Esophagus squamous epithelium (tissue), 5 donors: ENCODE measurements at places on chromosomes 4 and X.

GRCh38 chr4:3477750-3478430 is 14.8 kb downstream of the DOK7 start:
- no peak overlapping the region for H3K27ac ChIP-seq
- peaks cover 7% of the 10 kb centered on the region for H3K4me1 ChIP-seq
- no peak for DNase-seq

DNA sequence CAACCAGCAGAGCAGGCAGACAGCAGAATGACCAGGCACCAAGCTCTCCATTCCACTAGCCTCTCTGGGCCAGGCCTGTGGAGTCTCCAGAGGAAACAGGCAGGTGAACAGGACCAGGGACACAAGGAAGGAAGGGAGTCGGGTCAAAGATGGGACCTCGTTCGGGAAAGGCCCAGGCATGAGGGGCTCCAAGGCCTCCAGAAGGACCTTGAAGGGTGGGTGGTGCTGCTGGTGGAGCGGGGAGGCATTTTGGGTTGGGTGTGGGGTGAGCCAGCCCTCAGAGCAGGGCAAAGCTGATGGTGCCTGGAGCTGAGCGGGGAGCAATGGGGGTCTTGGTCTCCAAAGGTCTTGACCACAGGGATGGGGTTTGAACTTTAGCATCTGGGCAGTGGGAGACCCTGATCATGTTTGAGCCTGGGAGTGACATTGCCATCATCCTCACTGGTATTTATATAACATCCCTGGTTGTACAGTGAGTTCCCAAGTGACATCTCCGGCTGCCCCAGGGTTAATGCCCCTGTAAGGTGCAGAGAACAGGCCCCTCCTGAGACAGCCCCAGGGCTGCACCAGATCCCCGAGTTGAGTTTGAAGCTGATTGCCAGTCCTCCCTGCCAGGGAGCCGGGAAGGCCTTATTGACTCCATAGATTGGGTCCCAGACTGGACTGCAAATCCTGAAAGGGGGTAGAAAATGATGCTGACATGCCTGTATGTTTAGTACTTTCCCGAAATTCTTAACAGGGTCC is 52.7 kb downstream of the PSAPL1 start:
- H3K27me3 ChIP-seq, result peaks cover 42% of the 10 kb centered on the region
- H3K36me3 ChIP-seq, result no peaks in the 10 kb centered on the region
- no peaks in the 10 kb centered on the region for H3K4me1 ChIP-seq
- H3K4me3 ChIP-seq, result no peak overlapping the region
- DNase-seq, result no peak
- H3K27ac ChIP-seq, result no peak overlapping the region

- DNase-seq, result no peak
- H3K36me3 ChIP-seq, result no peaks in the 10 kb centered on the region
- no peak overlapping the region for H3K4me3 ChIP-seq
- no peaks in the 10 kb centered on the region for H3K27me3 ChIP-seq
- no peaks in the 10 kb centered on the region for H3K4me1 ChIP-seq
- no peak overlapping the region for H3K27ac ChIP-seq
Measured at GRCh38 chr4:182093431-182093831, 149.8 kb upstream of the TENM3 start.

- H3K27me3 ChIP-seq, result no peaks in the 10 kb centered on the region
- no peaks in the 10 kb centered on the region for H3K4me1 ChIP-seq
- H3K4me3 ChIP-seq, result no peak overlapping the region
- no peak overlapping the region for H3K27ac ChIP-seq
- no peak for DNase-seq
- H3K36me3 ChIP-seq, result peaks cover 50% of the 10 kb centered on the region
Measured at GRCh38 chr4:866068-866760, 40.3 kb upstream of the CPLX1 start.
